ENCODE measurements at places on chromosomes 12 and 14.

DNA sequence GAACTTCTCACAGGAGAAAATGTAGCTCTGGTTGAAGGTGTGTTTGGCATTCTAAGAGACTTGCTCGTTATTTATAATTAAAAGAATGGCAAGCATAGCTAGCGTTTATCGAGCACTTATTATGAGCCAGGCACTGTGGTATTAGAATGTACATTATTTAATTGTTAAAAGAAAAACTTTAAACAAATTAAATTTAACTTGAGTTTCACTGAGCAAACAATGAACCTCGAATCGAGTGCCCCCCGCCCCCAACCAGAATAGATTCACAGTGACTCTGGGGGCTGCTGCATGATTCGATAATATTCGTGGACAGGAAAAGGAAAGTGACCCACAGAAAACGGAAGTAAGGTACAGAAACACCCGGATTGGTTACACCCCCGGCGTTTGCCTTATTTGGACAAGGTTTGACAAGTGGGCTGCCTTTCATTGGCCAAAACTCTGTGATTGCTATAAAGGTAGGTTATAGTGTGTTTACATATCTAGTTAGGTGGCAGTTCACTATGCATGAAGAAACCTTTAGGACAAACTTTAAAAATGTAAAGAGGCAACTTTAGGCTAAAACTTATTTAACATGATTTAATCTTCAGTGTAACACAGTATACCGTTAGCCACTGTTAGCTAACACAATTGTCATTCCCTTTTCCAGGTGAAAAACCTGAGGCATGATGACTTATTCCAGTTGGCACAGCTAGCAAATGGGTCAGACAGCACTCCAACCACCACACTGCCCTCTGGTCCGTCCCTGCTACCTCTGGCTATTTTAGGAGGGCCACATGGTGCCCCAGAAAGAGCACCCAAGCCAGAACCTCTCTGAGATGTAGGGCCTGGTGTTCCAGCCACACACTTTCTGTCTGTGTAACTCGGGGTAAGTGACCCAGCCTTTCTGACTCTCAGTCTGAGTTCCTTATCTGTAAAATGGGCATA, 7.1 kb downstream of the SCNN1A start:
- no peak for DNase-seq

DNA sequence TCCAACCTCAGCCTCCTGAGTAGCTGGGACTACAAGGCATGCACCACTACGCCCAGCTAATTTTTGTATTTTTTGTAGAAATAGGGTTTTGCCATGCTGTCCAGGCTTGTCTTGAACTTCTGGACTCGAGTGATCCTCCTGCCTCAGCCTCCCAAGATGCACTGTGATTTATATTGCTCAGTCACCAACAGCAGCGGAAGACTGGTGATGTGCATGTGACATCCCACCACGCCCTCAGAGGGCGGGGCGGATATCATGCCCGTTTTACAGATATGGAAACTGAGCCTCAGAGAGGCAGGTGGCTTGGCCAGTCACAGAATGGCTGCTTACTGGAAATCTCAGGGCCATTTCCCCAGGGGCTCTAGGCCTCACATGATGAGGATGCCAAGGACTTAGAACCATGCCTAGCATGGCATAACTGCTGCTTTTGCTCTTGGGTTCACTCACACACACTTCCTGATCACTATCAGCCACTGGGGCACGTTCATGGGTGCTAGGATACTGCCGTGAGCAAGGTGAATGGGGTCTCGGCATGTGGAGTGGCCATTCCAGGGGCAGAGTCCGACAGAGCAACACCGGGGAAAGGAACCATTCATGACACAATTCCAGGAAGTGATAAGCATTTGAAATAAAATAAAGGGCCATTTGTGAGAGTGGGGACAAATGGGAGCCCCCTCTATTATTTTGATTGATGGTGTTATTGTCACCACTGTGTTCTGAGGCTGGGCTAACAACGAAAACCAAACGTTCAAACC, 31.9 kb downstream of the RBM19 start:
- DNase-seq: no peak

GRCh38 chr14:28630100-28630499, 136.5 kb upstream of the FOXG1 start:
- no peak for DNase-seq

DNA sequence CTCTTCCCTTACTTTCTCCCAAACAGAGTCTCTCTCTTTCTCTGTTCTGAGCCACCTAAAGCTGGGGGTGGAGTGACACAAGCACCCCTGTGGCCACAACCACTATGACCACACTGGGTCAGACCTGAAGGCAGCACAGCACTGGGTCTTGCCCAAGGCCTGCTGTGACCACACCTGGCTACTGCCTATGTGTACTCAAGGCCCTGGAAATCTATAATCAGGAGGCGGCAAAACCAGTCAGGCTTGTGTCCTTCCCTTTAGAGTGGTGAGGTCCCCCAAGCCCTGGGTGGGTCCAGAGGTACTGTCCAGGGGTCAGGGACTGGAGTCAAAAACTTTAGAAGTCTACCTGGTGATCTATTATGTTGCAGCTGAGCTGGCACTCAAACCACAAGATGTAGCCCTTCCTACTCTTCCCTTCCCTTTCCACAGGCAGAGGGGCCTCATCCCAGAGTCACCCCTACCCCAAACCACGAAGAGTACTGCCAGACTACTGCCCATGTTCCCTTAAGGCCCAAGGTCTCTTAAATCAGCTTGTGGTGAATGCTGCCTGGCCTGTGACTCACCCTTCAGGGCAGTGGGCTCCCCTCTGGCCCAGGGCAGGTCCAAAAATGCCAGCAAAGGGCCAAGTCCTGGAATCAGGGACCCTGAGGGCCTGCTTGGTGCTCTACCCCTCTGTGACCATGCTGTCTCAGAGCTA, 179.8 kb upstream of the DYRK2 start:
- no peak for DNase-seq

DNA sequence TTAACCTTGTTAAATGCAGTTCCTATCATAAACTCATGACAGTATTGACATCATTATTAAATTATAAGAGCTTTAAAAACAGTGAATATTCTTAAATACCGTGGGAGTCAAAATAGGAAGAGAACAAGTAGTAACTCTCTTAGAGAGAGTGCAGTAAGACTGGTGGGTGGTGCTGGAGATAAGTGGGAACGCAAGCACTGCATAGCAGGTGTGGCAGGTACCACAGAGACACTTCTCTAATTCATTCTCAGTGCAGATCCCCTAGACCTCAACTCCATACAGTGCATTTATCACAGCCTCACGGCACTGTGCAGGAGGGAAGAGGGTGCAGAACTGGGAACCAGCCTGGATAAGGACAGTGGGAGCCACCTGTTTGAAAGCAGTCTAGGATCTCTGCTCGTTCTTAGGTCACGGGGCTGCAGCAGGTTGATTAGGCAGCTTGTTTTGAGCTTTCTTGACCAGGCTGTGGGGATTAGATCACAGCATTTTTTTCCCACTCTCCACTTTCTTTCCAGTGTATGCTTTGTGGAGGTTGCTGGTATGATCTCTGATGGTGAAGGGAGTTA, 165.6 kb downstream of the PRKCH start:
- DNase-seq: no peak

DNA sequence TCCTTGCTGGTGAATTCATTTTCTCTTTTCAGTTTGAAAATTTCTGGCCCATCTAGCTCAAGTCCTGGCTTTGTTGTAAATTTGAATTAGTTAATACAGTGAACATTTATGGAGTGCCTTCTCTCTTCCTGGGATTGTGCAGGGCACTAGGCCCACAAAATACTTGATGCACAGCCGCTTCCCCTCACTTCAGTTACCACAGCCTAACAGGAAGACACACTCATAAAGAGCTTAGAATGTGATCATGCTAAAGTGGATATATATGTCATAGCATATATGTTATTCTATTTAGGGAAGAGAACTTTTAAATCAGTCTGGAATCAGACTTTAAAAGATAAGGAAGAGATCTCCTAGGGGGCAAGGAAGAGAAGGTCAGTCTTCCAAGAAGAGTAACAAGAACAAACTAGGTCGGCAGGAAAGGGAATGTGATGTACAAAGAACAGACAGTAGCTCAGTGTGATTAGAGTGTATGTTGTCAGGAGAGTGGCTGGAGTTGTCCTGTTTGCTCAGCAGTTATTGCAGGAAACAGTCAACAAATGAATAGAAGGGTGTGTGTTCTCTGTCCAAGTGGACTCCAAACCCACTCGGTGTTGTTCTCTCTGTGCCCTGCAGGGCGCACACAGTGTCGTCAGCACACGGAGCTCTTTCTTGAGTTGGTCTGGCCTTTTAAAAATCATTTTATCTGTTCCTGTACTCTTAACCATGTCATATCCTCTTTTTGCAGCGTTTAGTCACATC, 74.4 kb downstream of the DAAM1 start:
- no peak for DNase-seq

DNA sequence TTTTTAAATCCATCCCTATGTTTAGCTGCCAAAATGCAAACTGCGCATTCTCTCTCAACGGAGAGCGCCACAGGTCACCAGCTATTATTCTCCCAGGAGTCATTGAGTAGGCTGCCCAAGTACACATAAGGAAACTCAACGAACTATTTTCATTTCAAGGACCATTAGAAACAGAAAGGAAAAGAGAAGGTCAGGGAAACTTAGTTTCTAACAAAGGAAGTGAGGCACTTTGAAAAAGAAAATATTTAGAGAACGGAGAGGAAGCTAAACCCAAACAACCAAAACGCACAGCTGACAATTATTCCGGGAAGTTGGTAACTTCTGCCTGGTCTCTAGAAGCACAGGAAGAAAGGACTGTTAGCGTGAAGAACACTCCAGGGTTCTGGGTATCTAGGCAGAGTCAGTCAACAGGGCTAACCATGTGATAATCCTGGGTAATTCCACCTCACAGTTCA, 23.5 kb downstream of the GPHB5 start:
- DNase-seq: no peak

DNA sequence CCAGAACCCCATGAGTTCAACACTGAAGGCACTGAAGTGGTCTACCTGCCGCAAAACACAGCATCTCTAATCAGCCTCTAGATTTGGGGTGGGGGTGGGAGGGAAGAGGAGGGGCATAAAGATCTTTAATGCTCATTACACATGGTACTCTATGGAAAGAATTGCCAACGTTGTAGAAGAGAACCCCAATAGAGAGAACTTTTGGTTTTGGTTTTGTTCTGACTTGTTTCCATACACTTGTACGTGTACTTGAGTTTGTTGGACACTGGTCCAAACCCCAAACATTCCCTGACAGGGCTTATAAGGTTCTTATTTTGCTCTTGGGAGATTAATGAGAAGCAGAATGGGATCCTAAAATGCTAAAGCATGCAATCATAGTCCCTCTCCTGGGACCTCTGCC, 31.0 kb downstream of the GNPTAB start:
- no peak for DNase-seq

DNA sequence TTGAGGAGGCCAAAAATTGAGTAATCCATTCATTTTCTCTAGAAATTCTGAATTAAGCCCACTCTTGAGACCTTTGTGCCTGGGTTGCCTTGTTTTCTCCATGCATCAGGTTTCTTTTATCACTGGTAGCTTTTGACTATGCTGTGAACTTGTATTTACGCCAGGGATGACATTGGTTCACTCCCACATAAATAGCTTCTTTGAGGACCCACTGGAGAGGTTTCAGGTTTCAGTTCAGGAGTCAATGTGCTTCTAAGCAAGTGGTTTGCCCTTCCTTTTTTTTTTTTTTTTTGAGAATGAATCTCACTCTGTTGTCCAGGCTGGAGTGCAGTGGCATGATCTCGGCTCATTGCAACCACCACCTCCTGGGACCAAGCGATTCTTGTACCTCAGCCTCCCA, 10.2 kb upstream of the SLC17A8 start:
- no peak for DNase-seq

- DNase-seq: no peak
These were observed 52.9 kb downstream of the PHLDA1 start for GRCh38 chr12:75978677-75979076.

- peak; percentile 27 for DNase-seq
These were observed 66.4 kb upstream of the SLC38A4 start for GRCh38 chr12:46892034-46892705.

GRCh38 chr12:90360300-90360699, 594.7 kb downstream of the CCER1 start:
- no peak for DNase-seq

All from osteoblast (primary cell).